Stimulated activated CD4-positive, alpha-beta T cell treated with anti-CD3 and anti-CD28 coated beads, Interleukin-1b, Interleukin-23, amount 100 ng/mL, for 1 hour (primary cell): ENCODE measurements at places on chromosomes 16 and 17.

DNA sequence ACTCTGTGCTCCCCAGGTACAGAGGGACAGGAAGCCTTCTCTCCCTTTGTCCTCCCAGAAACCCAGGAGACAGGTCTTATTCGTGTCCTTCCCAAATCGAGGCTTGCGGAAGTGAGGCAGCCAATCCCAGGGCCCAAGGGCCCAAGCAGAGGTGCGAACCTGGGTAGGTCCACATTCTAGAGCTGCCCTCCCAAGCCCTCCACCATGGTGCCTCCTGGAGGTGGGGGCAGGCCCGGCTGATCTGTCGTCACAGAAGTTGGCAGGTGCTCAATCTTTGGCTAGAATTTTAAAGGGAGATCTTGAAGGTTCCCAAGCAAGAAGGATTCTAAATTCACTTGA lies 21.5 kb downstream of the MRC2 start:
- DNase-seq: no peak

GRCh38 chr16:69579783-69580481 lies 14.2 kb downstream of the NFAT5 start:
- no peak for DNase-seq

- DNase-seq: no peak
These were observed 8.9 kb downstream of the CPPED1 start for GRCh38 chr16:12794486-12795387.

GRCh38 chr16:7090628-7091115 lies 242.0 kb upstream of the RBFOX1 start:
- DNase-seq: no peak

DNA sequence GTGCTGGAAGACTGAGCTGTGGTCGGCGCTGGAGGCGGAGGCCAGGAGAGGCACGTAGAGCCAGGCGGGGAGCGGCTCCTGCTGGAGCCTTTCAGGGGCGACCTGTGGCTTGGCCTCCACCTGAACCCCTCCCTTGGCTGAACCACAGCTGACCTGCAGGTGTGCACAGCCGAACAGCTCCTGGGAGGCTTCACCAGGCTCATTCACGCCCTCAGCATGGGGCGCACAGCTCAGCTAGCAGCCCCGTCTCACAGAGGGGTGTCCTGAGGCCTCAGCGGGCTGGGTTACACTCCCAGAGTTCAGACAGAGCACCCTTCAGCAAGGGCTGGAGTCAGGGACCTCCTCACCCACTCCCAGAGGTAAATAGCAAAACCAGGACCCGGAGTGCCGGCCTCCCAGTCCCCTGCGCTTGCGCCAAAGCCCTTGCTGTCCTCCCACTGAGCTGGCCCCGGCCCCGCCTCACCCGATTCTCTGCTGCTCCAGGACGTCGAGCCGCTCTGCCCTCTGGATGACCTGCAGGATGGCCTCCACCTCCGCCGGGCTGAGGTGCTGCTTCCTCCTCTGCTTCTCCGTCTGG lies 31.7 kb downstream of the RPH3AL start:
- DNase-seq: no peak

- no peak for DNase-seq
These were observed 77.6 kb upstream of the CDC42EP4 start for GRCh38 chr17:73389411-73389810.

DNA sequence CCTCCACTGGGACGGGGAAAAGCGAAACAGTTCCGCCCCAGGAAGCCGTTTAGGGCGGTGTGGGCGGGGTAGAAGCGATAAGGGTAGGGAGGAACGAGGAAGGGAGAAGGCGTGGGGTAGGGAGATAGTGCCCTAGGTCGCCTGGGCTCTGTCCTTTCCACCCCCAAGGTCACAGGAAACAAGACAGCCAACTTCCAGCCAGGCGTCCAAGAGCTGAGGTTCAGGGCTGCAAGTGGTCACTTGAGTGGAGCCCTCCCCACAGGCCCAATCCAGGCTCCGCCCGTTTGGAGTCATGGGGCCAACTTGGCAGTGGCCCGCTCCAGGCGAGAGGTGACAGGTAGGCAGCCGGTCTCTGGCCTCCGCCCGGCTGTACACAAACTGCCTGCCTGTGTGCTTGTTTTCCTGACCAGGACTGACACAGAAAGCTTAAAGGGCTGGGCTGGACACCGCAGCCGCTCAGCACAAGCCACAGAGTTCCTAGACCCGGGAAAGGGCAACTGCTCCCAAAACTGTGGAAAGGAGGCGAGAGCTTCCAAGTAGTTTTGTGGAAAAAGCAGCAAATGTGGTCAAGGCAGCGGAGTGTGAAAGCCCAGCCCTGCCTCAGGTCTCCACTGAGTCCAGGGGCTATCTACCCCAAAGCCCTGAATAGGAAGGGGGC lies at the start of gene RILP:
RILP (minus strand) TSS at position 23 of the 658 bp plus-strand sequence. CDS start 62 bp downstream, outside the sequence.
- DNase-seq: no peak

GRCh38 chr17:39606434-39607056 lies 1.2 kb downstream of the NEUROD2 start:
- no peak for DNase-seq

DNA sequence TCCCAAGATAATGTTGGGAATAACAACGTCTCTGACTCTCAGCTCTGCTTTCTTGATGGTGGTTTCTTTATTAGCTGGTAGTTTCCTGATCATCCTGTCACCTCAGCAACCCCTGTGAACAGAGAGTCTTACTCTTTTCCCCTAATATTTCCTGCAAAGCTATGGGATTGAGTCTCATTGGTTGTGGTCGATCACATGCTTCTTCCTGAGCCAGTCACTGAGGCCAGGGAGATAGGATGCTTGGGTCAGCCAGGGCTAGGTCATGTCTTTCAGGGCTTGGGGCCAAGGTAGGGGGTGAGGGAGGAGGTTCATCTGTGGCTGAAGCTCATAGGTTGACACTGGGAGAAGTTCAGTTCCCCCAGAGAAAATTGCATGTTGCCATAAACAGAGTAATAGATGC lies 114.3 kb downstream of the ABCC1 start:
- DNase-seq: no peak

DNA sequence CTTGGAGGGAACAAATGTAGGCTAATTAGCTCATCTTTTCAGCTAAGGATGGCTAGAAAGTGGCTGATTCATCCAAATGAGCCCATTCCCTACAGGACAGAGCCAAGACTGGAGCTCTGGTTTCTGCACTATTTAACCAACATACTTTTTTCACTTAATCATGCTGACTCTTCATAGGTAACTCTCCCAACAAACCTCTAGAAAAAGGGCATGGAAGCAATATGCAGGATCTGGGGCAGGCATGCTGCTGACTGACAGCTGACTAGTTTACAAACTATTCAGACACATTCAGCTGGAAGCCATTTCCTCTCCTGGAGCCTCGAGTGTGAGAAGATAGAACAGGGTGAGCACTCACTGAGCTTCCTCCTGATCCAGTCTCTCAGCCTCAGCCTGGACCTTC lies 6.2 kb downstream of the BECN1 start:
- DNase-seq: no peak

DNA sequence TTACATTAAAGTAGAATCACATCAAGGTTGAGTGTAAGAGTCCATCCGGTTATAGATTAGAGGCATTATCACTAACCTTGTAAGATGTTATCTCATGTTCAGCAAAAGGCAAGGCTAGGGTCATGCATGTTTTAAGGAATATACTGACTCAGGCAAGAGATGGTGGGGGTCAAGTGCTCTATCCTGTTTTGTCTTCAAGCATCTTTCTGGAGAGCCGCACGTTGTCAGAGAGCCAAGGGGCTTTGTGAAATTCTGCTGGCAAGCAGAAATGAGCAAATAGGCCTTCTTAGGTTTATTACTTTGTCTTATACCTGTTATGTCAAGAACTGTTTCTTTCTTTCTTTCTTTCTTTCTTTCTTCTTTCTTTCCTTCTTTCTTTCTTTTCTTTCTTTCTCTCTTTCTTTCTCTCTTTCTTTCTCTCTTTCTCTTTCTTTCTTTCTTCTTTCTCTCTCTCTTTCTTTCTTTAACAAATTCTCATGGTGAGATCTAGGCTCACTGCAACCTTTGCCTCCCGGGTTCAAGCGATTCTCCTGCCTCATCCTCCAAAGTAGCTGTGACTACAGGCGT lies 47.3 kb upstream of the IL34 start:
- DNase-seq: no peak

- DNase-seq: no peak
These were observed 51.8 kb upstream of the KDM6B start for GRCh38 chr17:7782240-7782639.

- no peak for DNase-seq
These were observed 23.5 kb downstream of the GTF3C1 start for GRCh38 chr16:27526180-27526579.

DNA sequence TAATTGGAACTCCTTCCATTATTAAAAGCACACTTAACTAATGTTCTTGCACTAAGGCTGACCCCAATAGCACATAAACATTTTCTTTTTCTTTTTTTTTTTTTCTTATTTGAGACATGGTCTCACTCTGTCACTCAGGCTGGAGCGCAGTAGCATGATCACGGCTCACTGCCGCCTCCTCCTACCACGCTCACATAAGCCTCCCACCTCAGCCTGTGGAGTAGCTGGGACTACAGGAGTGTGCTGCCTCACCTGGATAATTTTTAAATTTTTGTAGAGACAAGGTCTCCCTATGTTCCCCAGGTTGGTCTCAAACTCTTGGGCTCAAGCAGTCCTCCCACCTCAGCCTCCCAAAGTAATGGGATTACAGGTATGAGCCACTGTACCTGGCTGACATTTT lies 1.2 kb upstream of the ZNF652 start:
- DNase-seq: no peak

DNA sequence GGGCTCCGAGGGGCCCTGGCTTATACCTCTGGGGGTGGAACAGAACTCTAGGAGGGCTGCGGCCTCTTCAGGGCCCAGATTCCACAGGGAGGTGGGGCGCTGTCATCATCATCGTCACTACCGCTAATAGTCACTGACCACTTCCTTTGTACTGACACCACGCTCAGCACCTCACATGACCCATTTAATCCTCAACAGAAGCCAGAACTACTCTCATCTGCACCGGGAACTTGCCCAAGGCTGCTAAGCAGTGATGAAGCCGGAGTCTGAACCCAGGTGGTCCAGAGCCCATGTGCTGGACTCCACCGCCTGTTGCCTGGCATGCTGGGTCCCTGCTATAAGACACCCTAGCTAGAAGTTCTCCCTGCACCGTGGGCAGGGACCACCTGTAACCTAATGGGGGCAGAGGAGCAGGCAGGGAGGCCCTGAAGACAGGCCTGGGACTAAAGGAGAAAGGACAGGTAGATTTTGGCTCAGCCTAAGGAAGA lies 12.0 kb downstream of the UNC13D start:
- no peak for DNase-seq

DNA sequence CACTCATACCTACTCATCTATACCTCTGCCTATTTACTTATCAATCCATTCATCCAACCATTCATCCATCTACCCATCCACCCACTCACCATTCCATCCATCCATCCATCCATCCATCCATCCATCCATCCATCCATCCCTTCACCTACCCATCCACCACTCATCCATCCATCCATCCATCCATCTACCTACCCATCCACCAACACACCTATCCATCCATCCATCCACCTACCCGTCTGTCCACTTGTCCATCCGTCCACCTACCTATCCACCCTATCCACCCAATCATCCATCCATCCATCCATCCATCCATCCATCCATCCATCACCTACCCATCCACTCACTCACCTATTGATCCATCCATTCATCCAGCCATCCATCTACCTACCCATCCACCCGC lies 235.7 kb downstream of the GSG1L start:
- no peak for DNase-seq

DNA sequence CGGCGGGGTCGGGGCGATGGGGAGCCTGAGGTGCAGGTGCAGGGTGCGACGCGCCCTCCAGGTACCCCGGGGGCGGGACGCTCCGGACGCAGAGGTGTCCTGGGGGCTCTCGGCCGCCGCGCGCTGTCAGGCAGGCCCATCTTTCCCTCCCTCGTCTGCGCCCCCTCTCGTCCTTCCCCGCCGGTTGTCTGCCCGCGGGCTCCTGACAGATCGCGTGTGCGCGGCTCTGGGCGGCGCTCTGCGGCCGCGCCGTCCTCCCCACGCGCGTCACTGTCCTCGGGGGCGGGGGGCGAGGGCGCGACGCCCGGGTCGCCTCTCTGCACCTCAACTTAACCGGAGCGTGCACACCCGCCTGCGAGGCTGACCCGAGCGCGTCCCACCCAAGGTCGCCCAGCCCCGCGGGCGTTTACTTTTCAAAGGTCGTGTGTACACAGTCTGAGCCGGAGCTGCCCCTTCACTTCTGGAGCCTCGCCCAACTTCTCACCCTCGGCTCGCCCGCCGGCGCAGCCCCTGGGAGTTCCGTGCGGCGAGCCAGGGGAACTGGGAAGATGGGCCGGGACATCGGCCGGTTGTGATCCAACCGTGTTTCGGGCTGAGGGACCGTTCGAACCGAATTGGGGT lies 512 bp downstream of the AKAP1 start:
- peak; percentile 24 for DNase-seq

DNA sequence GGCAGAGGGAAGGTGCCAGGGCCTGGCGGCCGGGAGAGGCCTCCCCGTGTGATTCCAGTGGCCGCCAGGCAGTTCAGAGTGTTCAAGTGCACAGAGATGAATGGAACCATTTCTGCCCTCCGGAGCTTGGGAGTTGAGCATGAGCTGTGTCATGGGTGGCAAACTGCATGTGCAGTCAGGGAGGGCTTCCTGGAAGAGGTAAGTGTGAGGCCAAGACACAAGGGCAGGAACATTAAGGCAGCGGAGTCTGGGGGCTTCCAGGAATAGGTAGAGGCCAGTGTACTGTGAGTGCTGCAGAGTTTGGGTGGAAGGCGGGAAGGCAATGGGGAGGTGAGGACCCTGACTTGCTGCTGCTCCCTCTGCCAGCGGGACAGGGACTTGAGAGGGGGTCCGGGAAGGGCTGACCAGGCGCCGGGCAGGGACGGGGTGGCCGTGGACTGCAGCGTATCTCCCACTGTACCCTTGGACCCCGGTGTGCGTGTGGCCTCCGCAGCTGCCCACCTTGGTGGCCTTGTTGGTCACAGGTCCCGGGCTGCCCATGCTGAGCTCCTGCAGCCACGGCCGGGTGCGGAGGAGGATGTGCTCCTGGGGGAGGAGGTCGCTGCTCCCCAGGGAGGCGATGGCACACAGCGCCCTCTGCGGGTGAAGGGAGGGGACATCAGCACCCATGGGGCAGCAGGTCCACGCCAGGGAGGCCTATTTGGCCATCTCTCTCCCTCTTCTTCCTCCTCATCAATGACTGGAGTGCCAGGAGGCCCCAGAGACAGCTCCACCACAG lies 7.5 kb upstream of the CEP131 start:
- no peak for DNase-seq

DNA sequence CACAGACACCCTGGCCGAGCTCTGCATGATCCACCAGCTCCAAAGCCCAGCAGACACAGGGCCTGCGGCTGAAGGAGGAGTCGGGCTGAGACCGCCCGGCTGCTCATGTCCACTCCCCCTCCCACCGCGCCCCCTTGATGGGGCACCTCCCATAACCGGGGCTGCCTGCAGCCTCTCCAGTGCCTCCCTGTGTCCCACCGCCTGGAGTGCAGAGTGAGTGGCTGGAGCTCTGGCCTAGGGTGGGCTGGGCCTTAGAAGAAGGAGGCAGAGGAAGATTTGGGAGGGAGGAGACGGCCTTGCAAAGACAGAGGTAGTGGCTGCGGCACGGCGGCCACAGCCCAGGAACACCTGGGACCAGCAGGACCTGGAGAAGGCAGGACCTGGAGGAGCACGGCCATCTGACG lies 4.0 kb downstream of the CBFA2T3 start:
- no peak for DNase-seq
